ENCODE measurements at places on chromosomes 1 and 21. TPM values are rescaled to one million over a fixed set of nuclear protein-coding genes. Genes with fewer than 3 reads are reported as not detected.

Gene PAQR6
- 9.6 TPM for total RNA-seq

Gene CLCA4
- total RNA-seq, result not detected

Gene CHI3L1
- not detected for total RNA-seq

Gene CHIA
- not detected for total RNA-seq

Gene SLC30A1
- 8.0 TPM for total RNA-seq

Gene PTPRF
- total RNA-seq, result 6.2 TPM

Gene KIAA0040
- 37.4 TPM for total RNA-seq

Gene TPTE
- total RNA-seq, result not detected

Gene NCMAP
- total RNA-seq, result 0.76 TPM

Gene RGS16
- total RNA-seq, result 73.3 TPM

Gene LCE3E
- not detected for total RNA-seq

Gene FCRL4
- total RNA-seq, result not detected

Gene RYR2
- total RNA-seq, result 0.19 TPM

GRCh38 chr1:217333939-217334338, 297.0 kb downstream of the GPATCH2 start:
- no peaks in the 10 kb centered on the region for H3K4me1 ChIP-seq
- H3K27ac ChIP-seq, result no peak overlapping the region
- H3K27me3 ChIP-seq, result no peaks in the 10 kb centered on the region
- no peak for DNase-seq
- no peaks in the 10 kb centered on the region for H3K36me3 ChIP-seq

DNA sequence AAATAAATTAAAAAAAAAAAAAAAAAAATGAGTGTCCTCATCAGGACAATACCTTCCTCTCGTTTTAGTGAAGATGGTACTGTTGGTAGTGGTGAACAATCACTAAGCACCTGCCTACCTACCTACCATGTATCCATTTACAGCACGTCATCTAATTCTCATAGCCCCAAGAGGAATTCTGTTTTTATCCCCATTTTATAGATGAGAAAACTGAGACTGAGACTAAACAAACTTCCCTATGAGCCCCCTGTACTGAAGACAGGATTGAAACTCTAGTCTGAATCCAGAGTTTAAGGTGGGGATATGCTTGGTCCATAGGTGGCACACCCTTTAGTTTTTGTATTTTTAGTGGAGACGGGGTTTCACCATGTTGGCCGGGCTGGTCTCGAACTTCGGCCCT, 17.3 kb upstream of the THEMIS2 start:
- no peaks in the 10 kb centered on the region for H3K27me3 ChIP-seq
- DNase-seq, result no peak
- peaks cover 12% of the 10 kb centered on the region for H3K4me1 ChIP-seq

GRCh38 chr1:160167056-160167455, 15.7 kb downstream of the ATP1A4 start:
- peaks cover 14% of the 10 kb centered on the region for H3K27me3 ChIP-seq
- H3K27ac ChIP-seq, result no peak overlapping the region
- H3K4me1 ChIP-seq, result peaks cover 48% of the 10 kb centered on the region
- no peaks in the 10 kb centered on the region for H3K36me3 ChIP-seq

GRCh38 chr1:6775261-6776043, 9.8 kb upstream of the CAMTA1 start:
- H3K4me3 ChIP-seq, result no peak overlapping the region
- H3K36me3 ChIP-seq, result peaks cover 3% of the 10 kb centered on the region
- H3K27me3 ChIP-seq, result peaks cover 35% of the 10 kb centered on the region
- DNase-seq, result no peak

DNA sequence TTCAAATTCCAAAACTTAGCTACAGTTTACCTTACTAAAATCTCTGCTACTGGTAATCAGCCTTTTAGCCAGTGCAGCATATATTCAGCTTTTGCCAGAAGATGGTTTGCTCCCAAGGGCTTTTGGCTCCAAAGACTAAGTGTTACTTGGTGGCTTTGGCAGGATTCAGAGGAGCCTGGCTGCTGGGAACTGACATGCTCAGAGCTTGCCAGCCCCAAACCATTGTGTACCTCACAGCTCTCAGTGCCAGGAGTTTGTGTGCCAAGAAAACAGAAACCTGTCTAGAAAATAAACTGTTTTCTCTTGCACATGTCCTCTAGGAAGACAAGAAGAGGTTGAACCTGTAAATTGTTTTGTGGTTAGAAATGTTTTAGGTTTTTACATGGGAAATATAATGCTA, 315.9 kb downstream of the ST6GALNAC3 start:
- no peak overlapping the region for H3K4me3 ChIP-seq
- H3K27me3 ChIP-seq, result no peaks in the 10 kb centered on the region
- H3K36me3 ChIP-seq, result no peaks in the 10 kb centered on the region
- H3K27ac ChIP-seq, result no peak overlapping the region
- DNase-seq, result no peak
- peaks cover 4% of the 10 kb centered on the region for H3K4me1 ChIP-seq

- H3K4me1 ChIP-seq, result no peaks in the 10 kb centered on the region
- no peak overlapping the region for H3K4me3 ChIP-seq
These were observed 266.9 kb downstream of the TGFB2 start for GRCh38 chr1:218611916-218612585.

DNA sequence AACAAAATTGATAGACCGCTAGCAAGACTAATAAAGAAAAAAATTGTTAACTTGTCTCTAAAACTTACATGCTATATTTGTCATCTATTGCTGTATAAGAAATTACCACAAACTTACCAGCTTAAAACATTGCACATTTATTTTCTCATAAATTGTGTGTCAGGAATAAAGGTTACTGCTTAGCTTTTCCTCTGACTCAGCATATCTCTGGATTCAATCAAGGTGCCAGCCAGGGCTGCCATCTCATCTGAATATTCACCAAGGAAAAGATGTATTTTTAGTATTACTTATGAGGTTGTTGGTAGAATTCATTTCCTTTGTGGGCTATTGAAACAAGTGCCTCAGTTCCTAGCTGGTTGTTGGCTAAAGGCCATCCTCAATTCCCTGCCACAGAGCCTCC, 912.6 kb upstream of the NEGR1 start:
- no peaks in the 10 kb centered on the region for H3K27me3 ChIP-seq
- H3K36me3 ChIP-seq, result no peaks in the 10 kb centered on the region
- no peak overlapping the region for H3K27ac ChIP-seq
- H3K4me1 ChIP-seq, result no peaks in the 10 kb centered on the region
- H3K4me3 ChIP-seq, result no peak overlapping the region

- no peaks in the 10 kb centered on the region for H3K36me3 ChIP-seq
- no peaks in the 10 kb centered on the region for H3K4me1 ChIP-seq
- H3K27ac ChIP-seq, result no peak overlapping the region
- H3K27me3 ChIP-seq, result no peaks in the 10 kb centered on the region
These were observed 553.3 kb upstream of the ZRANB2 start for GRCh38 chr1:71634159-71634558.

- no peak for DNase-seq
- peaks cover 41% of the 10 kb centered on the region for H3K4me1 ChIP-seq
- H3K4me3 ChIP-seq, result peak overlapping the region; percentile 94
- peaks cover 3% of the 10 kb centered on the region for H3K36me3 ChIP-seq
- H3K27me3 ChIP-seq, result no peaks in the 10 kb centered on the region
These were observed 1.3 kb downstream of the AGO3 start for GRCh38 chr1:35932158-35932636.

GRCh38 chr1:214124915-214125314, 137.1 kb downstream of the PROX1 start:
- H3K27me3 ChIP-seq, result no peaks in the 10 kb centered on the region
- H3K4me3 ChIP-seq, result no peak overlapping the region
- H3K36me3 ChIP-seq, result no peaks in the 10 kb centered on the region
- H3K27ac ChIP-seq, result no peak overlapping the region
- no peaks in the 10 kb centered on the region for H3K4me1 ChIP-seq

GRCh38 chr1:44808063-44808937, at the start of gene BTBD19:
TSS of gene BTBD19 (plus strand) at chr1:44808523. CDS start at chr1:44808821, 298 bp downstream.
- H3K27me3 ChIP-seq, result no peaks in the 10 kb centered on the region
- H3K36me3 ChIP-seq, result peaks cover 7% of the 10 kb centered on the region
- peak within 1 kb of the TSS; percentile 95 for H3K27ac ChIP-seq
- H3K4me3 ChIP-seq, result peak within 1 kb of the TSS; percentile 84

DNA sequence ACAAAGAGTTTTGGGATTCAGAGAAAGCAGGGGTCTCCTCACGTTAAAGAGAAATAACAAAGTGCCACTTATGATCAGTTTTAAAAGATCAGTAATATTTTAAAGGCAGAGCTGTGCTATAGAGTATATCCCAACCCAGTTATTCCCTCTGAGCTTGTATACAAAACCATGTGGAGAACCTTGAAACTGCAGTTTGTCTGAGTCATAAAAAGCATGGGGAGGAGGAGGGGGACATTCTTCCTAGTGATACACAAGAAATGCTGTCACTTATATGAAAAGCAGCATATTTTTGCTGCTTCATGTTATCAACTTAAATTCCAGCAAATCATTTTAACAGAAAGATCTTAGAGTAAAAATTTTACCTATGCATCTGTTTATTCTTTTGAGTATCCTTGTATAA, 244.5 kb downstream of the GPR52 start:
- H3K4me3 ChIP-seq, result no peak overlapping the region
- no peaks in the 10 kb centered on the region for H3K27me3 ChIP-seq
- H3K27ac ChIP-seq, result no peak overlapping the region
- no peaks in the 10 kb centered on the region for H3K36me3 ChIP-seq
- no peaks in the 10 kb centered on the region for H3K4me1 ChIP-seq
- no peak for DNase-seq

DNA sequence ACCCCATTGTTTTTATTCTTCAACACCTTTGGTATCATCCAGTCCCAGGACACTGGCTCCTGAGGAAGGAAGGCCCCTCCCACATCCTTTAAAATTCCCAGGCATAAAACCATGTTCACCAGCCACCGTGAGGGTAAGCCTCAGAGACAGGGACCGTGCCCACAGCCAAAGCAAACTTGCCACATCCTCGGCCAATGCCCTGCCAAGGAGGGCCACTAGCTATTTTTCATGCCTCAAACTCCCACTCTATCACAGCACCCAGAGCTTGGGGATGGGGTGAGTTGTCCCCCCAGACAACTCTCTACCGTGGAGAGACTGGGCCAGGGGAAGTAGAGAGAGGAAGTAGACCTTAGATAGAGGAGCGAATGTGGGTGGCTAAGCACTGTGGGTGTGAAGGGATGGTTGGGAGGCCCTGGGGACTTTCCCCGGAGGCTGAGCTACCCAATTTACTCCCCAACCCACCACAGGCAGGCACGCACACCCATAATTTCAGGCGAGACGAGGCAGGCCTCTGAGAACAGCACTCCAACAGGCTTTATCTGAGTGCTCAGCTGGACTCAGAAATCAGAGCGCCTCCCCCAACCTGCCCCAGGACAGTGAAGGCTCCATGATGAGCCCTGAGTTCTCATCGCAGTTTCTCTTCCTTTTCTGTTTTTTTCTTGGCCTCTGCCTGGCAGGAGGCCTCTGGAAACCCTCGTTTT, 15.9 kb upstream of the BTG2 start:
- DNase-seq, result peak; percentile 91
- peaks cover 2% of the 10 kb centered on the region for H3K36me3 ChIP-seq
- peak overlapping the region; percentile 91 for H3K4me3 ChIP-seq
- H3K27ac ChIP-seq, result peak overlapping the region; percentile 98

- peaks cover 46% of the 10 kb centered on the region for H3K4me1 ChIP-seq
- H3K36me3 ChIP-seq, result peaks cover 32% of the 10 kb centered on the region
- peak overlapping the region; percentile 90 for H3K27ac ChIP-seq
These were observed 933 bp downstream of the HMGN2 start for GRCh38 chr1:26472901-26473845.

- no peak for DNase-seq
- peaks cover 13% of the 10 kb centered on the region for H3K4me1 ChIP-seq
- H3K4me3 ChIP-seq, result no peak overlapping the region
- H3K27ac ChIP-seq, result no peak overlapping the region
- no peaks in the 10 kb centered on the region for H3K27me3 ChIP-seq
- peaks cover 8% of the 10 kb centered on the region for H3K36me3 ChIP-seq
These were observed 29.5 kb upstream of the DIP2A start for GRCh38 chr21:46428987-46429710.

GRCh38 chr1:167635156-167635648, 5.2 kb downstream of the RCSD1 start:
- no peak overlapping the region for H3K4me3 ChIP-seq
- peaks cover 92% of the 10 kb centered on the region for H3K4me1 ChIP-seq
- peak overlapping the region; percentile 58 for H3K27ac ChIP-seq
- no peak for DNase-seq
- no peaks in the 10 kb centered on the region for H3K27me3 ChIP-seq

DNA sequence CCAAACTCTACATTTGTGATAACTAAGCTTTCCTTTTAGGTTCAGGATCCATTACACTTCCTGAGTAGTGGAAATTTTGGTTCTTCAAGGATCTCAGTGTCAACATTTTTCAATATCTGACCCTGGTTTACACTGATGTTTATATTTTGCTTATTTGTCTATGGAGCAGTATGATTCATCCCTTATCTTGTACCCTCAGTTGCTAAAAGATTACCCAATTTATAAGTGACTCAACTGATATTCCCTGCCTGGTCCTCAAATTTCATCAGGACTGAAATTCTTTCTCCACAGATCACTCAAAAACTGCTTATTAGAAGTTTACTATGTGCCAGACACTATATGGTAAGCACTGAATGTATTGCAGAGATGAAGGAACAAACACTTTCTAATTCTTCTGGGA, 139.1 kb upstream of the CHRM3 start:
- H3K4me3 ChIP-seq, result no peak overlapping the region
- no peak for DNase-seq
- no peaks in the 10 kb centered on the region for H3K4me1 ChIP-seq
- no peak overlapping the region for H3K27ac ChIP-seq
- no peaks in the 10 kb centered on the region for H3K27me3 ChIP-seq

GRCh38 chr1:93516164-93516563, 68.2 kb downstream of the FNBP1L start:
- H3K27ac ChIP-seq, result no peak overlapping the region
- H3K36me3 ChIP-seq, result no peaks in the 10 kb centered on the region
- no peak for DNase-seq
- H3K27me3 ChIP-seq, result no peaks in the 10 kb centered on the region

GRCh38 chr1:205517763-205518162, 13.3 kb downstream of the CDK18 start:
- no peaks in the 10 kb centered on the region for H3K4me1 ChIP-seq
- no peaks in the 10 kb centered on the region for H3K27me3 ChIP-seq
- H3K4me3 ChIP-seq, result no peak overlapping the region
- no peak for DNase-seq
- H3K36me3 ChIP-seq, result no peaks in the 10 kb centered on the region

Data from activated T-cell treated with anti-CD3 and anti-CD28 coated beads, Interleukin-2, amount 50 U/mL, for 72 hours (primary cell).